ENCODE measurements at places on chromosomes 3 and 15. TPM values are rescaled to one million over a fixed set of nuclear protein-coding genes. Genes with fewer than 3 reads are reported as not detected.
A peak's percentile ranks its signal among the peaks of the same experiment; 100 is the strongest.

Gene CFAP92
- 0.09 TPM for polyA plus RNA-seq

GRCh38 chr3:29318251-29318650 is 37.4 kb downstream of the RBMS3 start:
- no peaks in the 10 kb centered on the region for H3K27me3 ChIP-seq
- no peaks in the 10 kb centered on the region for H3K36me3 ChIP-seq
- H3K27ac ChIP-seq, result peak overlapping the region; percentile 1
- H3K4me3 ChIP-seq, result no peak overlapping the region
- H3K4me1 ChIP-seq, result peaks cover 67% of the 10 kb centered on the region

Gene SUSD5
- polyA plus RNA-seq, result 2.0 TPM

Gene PARP9
- 12.3 TPM for polyA plus RNA-seq

GRCh38 chr3:143167969-143168854 is 48.6 kb downstream of the CHST2 start:
- H3K4me3 ChIP-seq, result no peak overlapping the region
- no peaks in the 10 kb centered on the region for H3K36me3 ChIP-seq
- H3K27me3 ChIP-seq, result no peaks in the 10 kb centered on the region
- no peak for DNase-seq

- DNase-seq, result no peak
- H3K4me3 ChIP-seq, result no peak overlapping the region
- H3K27ac ChIP-seq, result no peak overlapping the region
Measured at GRCh38 chr3:4232798-4233197, 70.4 kb upstream of the SETMAR start.

DNA sequence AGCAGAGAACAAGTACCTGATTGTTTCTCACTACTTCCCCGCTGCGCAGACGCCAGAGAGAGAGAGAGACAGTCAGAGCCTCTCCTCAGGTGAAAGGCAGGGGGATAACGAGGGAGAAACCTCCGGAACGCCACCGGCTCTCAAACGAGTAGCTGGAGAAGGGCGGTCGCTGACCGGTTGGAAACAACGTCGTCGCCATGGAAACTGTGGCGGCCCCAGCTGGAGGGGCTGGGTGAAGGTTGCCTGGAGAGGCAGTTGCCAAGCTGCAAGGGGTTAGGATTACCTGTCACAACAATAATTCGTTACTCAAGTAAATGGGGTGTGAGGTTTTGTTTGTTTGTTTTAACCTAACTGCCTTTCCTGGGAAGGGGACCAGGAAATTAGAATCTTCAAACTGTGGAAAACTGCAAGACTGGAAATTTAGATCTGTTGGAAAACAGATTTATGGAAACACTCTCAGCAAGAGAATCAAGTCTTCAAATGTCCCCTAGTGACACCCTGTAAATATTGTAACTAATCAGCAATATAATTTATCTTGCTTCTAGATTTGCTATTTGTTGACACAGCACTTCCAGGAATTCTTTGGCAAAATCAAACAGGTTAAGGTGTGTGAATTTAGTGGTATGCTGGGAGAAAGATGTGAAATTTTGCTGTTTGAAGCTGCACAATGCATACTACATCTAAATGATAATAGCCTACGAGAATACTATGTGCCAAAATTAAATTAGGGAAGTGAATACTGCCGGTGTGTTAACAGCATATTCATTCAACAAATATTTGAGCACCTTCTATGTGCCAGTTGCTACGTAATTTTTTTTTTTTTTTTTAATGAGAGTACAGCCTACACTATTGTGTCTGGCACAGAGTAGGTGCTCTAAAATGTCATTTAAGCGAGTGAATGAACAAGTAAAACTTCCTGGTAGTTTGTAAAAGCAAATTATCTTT is at the start of gene DNAH12:
DNAH12 (minus strand) TSS at position 164 of the 945 bp plus-strand sequence. CDS start 1,474 bp downstream, outside the sequence.
- H3K36me3 ChIP-seq, result no peaks in the 10 kb centered on the region
- no peak for DNase-seq
- no peak within 1 kb of the TSS for H3K4me3 ChIP-seq
- H3K27me3 ChIP-seq, result no peaks in the 10 kb centered on the region
- H3K27ac ChIP-seq, result no peak within 1 kb of the TSS

GRCh38 chr15:62359416-62359815 is 194.3 kb upstream of the C2CD4B start:
- DNase-seq, result no peak
- no peak overlapping the region for H3K27ac ChIP-seq
- H3K4me1 ChIP-seq, result no peaks in the 10 kb centered on the region
- peaks cover 4% of the 10 kb centered on the region for H3K27me3 ChIP-seq

- H3K27me3 ChIP-seq, result no peaks in the 10 kb centered on the region
- peaks cover 13% of the 10 kb centered on the region for H3K4me1 ChIP-seq
- DNase-seq, result no peak
- H3K36me3 ChIP-seq, result no peaks in the 10 kb centered on the region
- no peak overlapping the region for H3K4me3 ChIP-seq
Measured at GRCh38 chr15:77375133-77375532, 44.8 kb downstream of the PEAK1 start.

Gene SKOR1
- polyA plus RNA-seq, result 0.06 TPM

DNA sequence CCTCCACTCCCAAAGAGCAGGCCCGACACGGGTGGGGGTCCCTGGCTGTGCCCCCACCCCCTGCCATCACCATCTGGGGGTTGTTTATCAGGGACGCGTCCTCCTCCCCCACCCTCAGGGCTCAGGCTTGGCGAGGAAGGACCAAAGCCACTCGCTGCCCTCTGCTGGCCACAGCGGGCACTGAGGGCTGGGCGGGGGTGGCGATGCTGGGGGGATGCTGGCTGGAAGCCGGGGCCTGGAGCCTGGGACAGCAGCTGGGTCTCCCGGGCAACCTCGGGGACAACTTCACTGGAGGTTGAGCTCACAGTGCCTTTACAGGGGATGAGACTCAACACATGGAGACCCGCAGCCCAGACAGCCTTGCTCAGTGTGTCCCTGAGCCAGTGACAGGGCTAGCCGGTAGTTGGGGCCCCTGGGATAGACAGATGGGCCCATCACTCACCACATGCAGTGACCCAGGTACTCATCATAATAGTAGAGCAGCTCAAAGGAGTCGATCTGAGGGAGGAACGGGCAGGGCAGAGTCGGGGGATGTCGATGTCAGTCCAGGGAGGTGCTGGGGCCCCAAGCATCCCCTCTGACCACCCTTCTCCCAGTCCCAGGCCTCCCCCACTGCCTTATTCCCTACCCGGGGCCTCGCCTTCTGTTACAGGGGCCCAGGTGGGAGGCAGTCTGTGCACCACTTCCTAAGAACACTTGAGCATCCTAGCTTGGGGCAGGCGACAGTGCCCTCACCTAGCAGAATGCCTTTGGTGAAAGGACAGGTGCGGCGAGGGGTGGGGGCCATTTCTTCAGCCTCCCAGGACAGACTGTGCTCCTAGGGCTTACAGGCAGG is 5.9 kb upstream of the CALML4 start:
- H3K4me3 ChIP-seq, result no peak overlapping the region
- DNase-seq, result peak; percentile 81
- H3K27ac ChIP-seq, result no peak overlapping the region
- H3K36me3 ChIP-seq, result no peaks in the 10 kb centered on the region

DNA sequence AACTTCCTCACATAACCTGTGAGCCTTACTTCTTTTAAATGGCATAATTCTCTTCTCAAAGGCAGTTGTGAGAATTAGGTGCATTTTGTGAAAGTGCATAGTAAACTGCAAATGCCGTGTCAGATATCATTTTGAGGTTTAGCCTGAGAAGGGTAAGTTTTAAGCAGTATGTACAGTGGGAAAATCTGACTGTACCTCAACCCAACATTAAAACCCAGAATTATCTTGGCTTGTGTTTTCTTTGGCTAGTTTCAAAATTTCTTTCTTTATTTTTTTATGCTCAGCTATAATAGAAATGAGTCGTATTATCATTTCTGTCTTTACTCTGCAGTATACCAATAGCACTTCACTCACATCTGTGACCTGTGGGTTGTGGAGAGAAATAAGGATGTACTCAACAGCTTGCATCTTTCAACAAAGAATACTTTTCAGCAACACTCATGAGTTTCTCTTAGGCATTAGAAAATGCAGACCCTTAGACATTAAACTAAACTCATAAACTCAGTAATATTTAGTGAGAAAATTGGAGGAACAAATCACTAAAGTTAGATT is 65.7 kb downstream of the RASA2 start:
- no peak overlapping the region for H3K4me3 ChIP-seq
- H3K4me1 ChIP-seq, result no peaks in the 10 kb centered on the region
- no peaks in the 10 kb centered on the region for H3K27me3 ChIP-seq
- peaks cover 21% of the 10 kb centered on the region for H3K36me3 ChIP-seq

GRCh38 chr3:6799264-6799915 is 61.5 kb upstream of the GRM7 start:
- no peaks in the 10 kb centered on the region for H3K27me3 ChIP-seq
- H3K4me1 ChIP-seq, result no peaks in the 10 kb centered on the region
- H3K4me3 ChIP-seq, result no peak overlapping the region
- DNase-seq, result no peak
- H3K36me3 ChIP-seq, result no peaks in the 10 kb centered on the region
- H3K27ac ChIP-seq, result no peak overlapping the region

GRCh38 chr3:161822291-161822690 is 325.7 kb downstream of the OTOL1 start:
- H3K4me1 ChIP-seq, result no peaks in the 10 kb centered on the region
- no peak for DNase-seq
- H3K36me3 ChIP-seq, result no peaks in the 10 kb centered on the region

GRCh38 chr3:181896605-181897004 is 184.9 kb downstream of the SOX2 start:
- H3K4me3 ChIP-seq, result no peak overlapping the region
- no peaks in the 10 kb centered on the region for H3K27me3 ChIP-seq
- no peak overlapping the region for H3K27ac ChIP-seq
- no peaks in the 10 kb centered on the region for H3K4me1 ChIP-seq

Gene SEMA5B
- 0.43 TPM for polyA plus RNA-seq

DNA sequence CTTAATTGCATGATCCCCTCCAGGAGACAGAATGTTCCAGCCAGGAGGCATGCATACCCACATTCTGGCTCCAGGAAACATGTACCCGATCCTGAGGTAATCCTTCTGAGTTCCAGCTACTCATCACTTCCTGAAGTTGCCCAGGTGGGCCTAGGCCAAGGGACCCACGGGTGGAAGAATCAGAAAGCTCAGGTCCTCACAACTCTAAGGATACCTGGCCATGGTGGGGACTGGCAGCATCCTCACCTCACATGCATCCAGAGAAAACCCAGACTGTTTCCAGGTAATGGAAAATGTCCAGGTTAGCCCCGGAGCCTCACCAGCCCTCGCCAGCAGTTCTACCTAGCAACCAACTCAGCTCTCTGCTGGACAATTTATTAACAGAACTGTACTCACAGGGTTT is 78.2 kb downstream of the DAPK2 start:
- DNase-seq, result peak; percentile 61
- no peak overlapping the region for H3K4me3 ChIP-seq
- no peaks in the 10 kb centered on the region for H3K36me3 ChIP-seq

Gene NRROS
- polyA plus RNA-seq, result 1.7 TPM

DNA sequence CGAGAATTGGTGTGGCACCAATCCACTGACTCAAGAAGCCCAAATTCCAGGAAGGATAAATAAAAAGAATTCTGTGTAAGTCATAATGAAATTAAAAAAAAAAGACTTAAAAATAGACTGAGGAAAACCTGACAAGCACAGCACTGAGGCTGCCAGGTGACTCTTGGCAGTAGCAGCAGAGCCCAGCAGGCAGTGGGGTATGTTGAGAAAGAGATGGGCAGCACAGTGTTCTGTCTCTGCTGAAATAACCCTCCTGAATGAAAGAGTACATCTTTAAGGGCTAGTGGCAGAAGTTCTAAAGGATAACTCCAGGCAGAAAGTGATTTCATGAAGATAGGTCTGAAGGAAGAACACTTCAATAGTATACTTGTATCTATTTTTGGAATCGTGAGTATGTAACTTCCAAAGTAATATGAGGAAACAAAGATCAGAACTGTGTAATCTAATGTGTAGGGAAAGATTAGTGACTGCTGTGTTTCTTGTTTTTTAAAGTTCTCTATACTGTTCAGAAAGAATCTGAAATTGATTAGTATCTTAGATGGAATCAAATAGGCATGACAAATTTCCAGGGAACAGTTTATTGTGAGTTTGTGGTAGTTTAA is 75.9 kb downstream of the RAB7A start:
- peaks cover 76% of the 10 kb centered on the region for H3K4me1 ChIP-seq
- no peaks in the 10 kb centered on the region for H3K27me3 ChIP-seq
- H3K36me3 ChIP-seq, result peaks cover 40% of the 10 kb centered on the region
- H3K4me3 ChIP-seq, result peak overlapping the region; percentile 47
- H3K27ac ChIP-seq, result peak overlapping the region; percentile 90
- DNase-seq, result peak; percentile 75
